ENCODE measurements at places on chromosomes 7 and 10.

GRCh38 chr10:21510241-21511094, 15.0 kb downstream of the SKIDA1 start:
- DNase-seq: no peak

DNA sequence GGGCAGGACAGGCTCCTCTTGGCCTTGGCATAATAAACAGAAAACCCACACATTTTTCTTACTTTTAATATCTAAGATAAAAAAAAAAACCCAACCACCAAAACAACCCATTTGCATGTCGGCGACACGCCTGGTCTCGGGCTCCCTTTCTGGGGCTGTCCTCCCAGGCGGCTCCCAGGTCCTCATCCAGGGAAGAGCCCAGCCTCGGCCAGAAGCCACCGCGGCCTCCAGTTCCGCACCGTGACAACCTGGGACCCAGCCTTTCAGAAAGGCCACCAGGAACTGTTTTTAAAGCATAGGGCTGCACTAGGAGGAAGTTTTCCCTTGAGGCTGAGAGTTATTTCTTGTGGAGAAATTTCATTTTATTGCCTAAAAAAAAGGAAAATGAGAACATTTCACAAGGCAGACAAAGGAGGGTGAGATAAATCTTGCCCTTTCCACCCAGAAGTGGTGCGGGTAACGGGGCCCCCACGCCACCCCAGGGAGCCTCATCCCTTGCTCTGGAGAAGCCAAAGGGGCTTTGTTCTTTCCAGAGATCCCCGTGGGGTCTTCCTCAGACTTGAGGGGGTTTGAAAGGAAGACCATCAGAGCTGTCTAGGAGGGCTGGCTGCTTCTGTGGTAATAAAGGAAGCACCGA, 39.2 kb upstream of the MKRN1 start:
- DNase-seq: no peak

GRCh38 chr10:14163377-14164086, 167.2 kb downstream of the FRMD4A start:
- DNase-seq: no peak

DNA sequence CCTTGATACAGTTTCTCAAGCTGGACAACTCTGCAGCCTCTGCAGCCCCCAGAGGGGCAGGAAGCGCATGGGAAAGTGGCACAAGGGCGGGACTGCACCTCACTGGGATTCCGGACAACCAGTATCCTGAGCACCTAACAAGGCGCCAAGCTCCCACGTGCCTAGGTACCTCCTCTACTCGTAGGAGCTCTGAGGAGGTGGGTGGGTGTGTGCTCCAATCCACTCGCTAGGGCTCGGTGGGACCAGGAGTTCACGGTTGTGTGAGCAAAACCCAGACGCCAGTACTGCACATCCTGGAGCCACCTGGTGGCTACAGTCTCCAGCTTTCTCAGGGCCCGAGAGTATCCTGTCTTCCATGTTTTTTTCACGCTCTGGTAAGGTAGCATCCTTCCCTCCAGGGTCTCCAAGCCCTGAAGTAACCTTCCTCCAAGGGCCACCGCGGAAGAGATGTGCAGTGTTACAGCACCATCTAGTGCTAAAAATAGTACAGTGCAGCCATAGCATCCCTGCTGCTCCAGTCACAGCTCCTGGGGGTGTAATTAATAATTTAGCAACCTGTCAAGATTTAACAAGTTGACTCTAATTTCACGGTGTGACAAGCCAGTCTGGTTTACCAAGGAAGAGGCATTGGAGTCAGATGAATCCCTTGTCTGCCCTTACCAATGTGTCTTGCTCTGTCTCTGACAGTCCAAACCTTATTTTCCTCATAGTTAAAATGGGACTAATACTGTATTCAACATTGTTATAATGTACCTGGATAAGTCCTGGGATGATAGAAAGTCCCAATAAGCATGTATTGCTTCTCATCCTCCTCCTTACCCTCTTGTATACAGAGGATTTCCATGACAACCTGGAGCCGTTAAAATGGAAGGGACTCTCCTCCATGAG, 70.4 kb downstream of the HERPUD2 start:
- DNase-seq: no peak

- no peak for DNase-seq
These were observed 8.9 kb downstream of the C10orf53 start for GRCh38 chr10:49688261-49688846.

DNA sequence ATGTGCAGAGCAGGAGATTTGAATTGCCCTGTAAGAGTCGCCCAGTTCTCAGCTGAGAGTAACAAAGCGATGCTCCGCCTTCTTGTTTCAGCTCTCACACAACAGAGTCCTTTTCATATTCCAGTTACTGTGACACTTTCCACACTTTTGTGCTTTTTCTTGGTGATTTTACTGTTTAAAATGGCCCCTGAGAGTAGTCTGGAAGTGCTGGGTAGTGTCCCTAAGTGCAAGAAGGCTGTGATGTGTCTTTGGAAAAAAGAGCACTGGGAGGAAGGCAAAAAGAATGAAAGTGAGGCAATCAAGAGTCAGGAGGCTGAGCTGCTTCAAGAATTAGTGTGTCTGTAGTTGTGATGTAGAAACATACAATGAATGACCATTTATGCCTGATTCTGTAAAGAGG, 201.2 kb upstream of the SEMA3E start:
- DNase-seq: no peak

DNA sequence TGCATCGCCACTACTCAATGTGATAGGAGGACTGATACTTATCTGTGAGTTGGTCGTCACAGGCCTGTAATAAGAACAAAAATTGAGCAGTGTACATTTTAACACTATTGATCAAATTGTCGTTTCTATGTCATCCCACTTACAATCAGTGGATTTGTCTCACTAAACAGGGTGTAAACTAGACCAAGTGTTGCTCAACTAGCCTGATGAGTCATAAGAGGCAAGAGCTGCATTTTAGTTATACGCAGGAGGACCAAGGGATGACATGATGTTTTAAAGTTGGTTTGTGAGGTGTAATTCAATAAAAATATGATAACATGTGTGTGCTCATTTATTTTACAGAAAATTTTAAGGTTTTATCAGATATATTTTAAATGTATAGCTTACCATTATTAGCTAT, 1239.2 kb downstream of the REEP3 start:
- no peak for DNase-seq

DNA sequence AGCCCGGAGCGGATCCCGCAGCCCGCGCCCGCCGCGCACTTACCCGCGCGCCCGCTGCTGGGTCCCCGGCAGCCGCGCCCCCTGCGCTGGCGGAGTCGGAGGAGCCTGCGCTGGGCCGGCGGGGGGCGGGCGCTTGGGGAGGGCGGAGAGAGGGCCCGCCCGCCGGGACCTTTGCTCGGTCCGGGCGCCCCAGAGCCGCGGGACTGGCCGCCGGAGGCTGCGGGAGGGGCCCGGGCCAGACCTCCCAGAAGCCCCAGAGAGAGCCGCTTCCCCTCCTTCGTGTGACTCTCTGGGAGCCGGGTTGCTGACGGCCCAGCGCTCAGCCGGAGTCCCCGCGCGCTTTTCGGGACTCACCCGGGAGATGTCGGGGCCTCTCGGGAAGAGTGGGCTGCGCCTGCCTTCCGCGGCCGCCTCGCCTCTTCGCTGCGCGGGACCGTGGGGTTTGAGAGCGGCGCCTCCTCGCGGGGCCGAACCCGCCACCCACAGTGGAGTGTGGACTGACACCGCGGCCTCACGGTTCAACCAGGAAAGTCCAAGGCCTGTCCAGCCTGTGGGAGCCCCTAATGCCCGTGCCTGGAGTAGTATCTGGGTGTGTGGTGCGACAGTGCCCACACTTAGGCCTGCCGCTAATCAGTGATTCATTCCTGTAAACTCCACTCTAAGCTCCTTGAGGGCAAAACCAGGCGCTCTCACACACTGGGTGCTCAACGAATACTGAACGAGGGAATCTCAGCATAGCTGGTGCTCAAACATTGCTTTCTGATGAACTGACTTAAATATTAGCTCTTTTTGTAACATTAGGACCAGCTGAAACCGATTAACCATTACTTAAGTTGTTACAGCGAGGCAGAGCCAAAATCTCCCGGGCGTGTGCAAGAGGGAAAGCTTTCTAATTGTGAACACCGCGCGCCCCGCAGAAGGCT, at the start of gene GSDME:
Gene GSDME (minus strand): TSS at position 112 of the 923 bp plus-strand sequence. CDS start 7,690 bp downstream, outside the sequence.
- peak; percentile 21 for DNase-seq

DNA sequence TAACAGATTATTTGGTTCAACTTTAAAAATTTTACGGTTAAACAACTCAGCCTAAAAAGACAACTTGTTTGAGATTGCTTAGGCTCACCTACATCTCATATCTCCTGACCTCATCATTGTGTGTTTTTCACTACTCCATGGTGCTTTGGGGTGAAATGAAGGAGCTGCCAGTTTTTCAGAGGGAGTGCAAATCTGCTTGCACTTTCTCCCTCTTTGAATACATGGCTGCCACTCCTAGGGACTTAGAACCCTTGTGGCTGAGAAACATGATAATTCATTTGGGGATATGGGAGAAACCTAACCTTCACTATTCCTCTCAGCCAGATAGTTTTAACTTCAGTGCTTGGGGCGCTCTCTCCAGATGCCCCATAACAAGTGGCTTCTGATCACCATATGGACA, 2.7 kb downstream of the CCSER2 start:
- no peak for DNase-seq

DNA sequence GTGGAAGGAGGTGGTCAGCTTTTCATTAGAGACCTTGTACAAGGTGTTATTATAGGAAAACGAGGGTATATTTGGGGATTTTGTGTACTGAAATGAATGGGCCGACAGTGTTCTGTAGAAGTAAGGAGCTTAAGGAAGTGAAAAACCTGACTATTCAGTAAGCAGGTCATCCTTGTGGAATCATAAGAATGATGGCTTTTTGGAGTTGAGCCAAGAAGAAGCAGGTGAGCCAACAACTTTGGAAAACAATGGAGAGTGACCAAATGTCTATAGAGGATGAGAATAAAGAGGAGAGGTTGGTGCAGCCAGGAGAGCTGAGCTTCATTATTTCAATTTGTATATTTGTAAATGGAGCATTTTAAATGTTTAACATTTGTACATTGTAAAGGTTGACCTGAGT, 595.7 kb downstream of the CCSER2 start:
- DNase-seq: no peak

DNA sequence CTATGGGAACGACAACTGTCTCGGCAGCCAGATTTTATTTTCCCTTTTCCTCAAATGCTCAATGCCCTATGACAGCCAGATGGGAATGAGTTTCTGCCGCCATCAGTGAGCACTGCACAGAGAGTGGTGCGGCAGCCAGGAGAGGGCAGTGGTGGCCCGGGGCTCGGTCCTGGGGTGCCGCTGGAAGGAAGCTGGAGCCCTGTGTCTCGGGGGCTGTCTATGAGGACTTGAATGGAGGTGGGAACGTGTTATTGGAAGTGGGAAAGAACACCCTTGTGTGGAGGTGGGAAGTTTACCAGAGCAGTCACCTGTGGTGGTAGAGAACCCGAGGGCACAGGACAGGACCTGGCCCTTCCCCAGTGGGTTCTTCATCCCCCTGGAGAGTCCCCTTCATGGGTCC, 35.8 kb downstream of the JAKMIP3 start:
- DNase-seq: no peak

DNA sequence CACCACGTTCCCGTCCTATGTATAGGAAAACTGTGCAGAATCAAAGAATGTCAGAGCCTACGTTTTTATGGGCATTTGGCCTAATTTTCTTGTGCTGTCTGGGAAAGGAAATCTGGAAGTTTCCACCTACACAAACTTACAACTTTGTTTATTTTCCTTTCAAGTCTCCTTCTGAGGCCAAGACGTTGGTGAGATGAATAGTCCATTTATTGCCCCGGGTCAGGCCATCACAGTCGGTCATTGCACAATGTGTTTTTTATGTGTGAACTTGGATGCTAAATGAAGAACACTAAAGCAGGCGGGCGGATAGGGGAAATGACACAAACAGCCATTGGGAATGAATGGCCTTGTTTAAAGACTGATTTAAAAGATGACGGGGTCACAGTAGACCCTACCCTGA, 38.6 kb downstream of the TRIL start:
- no peak for DNase-seq

GRCh38 chr10:64191286-64191685, 670.1 kb downstream of the REEP3 start:
- no peak for DNase-seq

DNA sequence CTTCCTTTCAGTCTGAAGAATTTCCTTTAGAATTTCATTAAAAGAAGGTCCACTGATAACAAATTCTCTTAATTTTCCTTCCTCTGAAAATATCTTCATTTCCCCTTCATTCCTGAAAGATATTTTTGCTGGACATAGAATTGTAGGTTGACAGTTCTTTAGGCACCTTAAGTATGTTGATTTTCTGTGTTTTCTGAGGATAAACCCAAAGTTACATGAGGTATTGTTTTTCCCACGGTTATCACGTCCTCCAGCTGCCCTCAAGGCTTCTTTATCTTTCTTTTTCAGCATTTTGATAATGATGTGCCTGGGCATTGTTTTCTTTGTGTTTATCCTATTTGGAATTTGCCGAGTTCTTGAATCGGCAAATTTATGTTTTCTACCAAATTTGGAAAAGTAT, 105.3 kb downstream of the ELFN1 start:
- DNase-seq: no peak

- DNase-seq: no peak
These were observed 132.1 kb downstream of the TACC2 start for GRCh38 chr10:122121059-122121458.

DNA sequence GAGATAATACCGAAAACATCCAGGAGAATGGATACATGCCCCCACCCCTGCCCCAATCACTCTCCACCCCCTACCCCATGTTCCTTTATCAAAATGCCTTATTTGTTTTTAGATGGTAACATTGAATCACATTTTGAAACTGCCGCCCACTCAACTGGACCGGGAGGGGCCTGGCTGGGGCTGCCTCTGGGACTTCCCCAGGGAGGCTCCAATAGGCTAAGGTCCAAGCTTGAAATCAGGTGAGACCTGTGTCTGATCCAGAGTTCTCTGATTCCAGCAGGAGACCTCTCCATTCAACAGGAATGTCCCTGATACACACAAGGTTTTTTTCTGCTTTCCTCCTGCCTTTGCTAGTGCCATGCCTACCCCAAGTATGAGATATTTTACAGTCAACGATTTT, 43.8 kb upstream of the ACSL5 start:
- DNase-seq: no peak

Measured in activated naive CD4-positive, alpha-beta T cell (primary cell).